ENCODE measurements at places on chromosomes 7 and 10. TPM values are rescaled to one million over a fixed set of nuclear protein-coding genes. Genes with fewer than 3 reads are reported as not detected.

DNA sequence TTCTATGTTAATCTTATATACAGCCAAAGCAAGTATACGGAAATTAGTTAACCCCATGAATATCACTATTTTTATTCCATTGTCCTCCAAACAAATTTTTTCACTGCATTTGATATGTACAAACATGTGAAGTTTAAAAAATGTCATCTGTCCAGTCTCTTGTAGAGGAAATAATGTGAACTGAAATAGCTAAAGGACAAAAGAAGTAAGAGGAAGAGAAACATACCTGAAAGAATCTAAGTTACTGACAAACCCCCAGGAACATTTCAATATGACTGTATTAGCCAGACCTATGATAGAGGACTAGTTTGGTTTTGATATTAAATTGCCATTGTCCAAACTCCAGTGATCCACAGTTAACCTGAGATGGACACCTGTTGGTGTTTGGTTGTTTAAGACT, 80.6 kb downstream of the NRCAM start:
- DNase-seq, result no peak

DNA sequence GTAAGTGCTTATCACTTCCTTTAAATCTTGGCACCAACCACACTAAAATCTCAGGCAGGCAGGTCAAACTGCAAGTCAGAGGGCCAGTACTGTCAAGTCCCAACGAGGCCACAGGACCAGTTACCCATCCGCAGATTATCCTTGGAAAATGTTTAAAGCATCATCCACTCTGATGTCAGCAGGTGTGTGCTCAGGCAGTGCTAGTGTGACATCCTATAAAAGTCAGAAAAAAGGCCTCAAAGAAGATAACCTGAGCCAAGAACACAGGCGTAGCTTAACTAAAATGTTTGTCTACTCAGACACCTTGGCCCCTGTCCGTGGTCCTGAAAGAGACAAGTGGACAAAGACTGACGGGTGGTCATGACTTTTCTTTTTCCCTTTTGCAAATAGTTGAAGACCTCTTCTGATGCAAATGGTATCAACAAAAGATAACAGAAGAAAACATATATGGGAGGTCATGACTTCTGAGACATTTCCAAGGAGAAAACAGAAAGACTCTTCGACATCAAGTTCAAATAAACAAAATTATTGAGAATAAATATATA, 309.3 kb downstream of the KCNMA1 start:
- peak; percentile 56 for DNase-seq

- no peak for DNase-seq
Measured at GRCh38 chr10:6748029-6748428, 168.0 kb upstream of the PRKCQ start.

The PVRIG gene
- 0.15 TPM for total RNA-seq

The GSAP gene
- total RNA-seq, result 3.0 TPM

The ARHGEF35 gene
- total RNA-seq, result 0.35 TPM
